Activated CD4-positive, CD25-positive, alpha-beta regulatory T cell treated with anti-CD3 and anti-CD28 coated beads, Interleukin-2, amount 50 U/mL, for 24 hours (primary cell): ENCODE measurements at places on chromosomes 2 and 18.

- no peak for ATAC-seq
These were observed 104.1 kb upstream of the FZD5 start for GRCh38 chr2:207873794-207874193.

- no peak for ATAC-seq
These were observed 231.7 kb upstream of the CCDC150 start for GRCh38 chr2:196407675-196408264.

- no peak for ATAC-seq
These were observed 239.4 kb upstream of the SPRED2 start for GRCh38 chr2:65671670-65672242.

DNA sequence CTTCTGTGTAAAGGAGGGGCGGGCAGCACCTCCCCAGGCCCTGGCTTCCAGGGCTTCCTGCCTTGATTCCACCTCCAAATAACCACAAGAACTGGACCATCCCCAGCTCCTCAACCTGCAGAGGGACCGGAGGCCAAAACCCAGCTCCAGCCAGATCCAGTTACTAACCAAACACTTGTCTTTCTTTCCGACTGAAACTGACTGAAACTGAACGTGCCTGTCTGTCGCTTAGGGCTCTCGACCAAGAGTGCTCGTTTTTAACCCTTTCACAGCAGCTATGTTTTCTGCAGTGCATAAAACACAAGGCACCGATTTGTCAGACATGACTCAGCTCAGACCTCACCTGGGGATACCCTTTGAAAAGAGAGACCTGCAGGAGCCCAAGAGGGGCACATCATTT lies 249.9 kb upstream of the SIX2 start:
- no peak for ATAC-seq

DNA sequence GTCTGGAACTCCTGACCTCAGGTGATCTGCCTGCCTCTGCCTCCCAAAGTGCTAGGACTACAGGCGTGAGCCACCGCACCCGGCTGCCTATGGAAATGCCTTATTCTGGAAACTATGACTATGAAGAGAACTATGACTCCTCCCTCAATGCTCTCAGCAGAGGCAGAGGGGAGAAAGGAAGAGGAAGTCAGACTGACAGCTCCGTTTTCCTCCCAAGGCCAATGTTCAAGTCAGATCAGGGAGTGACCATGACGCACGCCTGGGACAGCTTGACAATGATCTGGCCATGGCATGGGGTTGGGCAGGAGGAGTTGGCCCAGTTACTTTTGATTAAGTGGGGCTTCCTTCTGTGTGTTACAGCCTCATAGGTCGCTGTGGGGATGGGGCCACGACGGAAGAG lies 44.3 kb upstream of the MRPL33 start:
- no peak for ATAC-seq

GRCh38 chr2:199405241-199405640 lies 52.5 kb downstream of the SATB2 start:
- no peak for ATAC-seq

DNA sequence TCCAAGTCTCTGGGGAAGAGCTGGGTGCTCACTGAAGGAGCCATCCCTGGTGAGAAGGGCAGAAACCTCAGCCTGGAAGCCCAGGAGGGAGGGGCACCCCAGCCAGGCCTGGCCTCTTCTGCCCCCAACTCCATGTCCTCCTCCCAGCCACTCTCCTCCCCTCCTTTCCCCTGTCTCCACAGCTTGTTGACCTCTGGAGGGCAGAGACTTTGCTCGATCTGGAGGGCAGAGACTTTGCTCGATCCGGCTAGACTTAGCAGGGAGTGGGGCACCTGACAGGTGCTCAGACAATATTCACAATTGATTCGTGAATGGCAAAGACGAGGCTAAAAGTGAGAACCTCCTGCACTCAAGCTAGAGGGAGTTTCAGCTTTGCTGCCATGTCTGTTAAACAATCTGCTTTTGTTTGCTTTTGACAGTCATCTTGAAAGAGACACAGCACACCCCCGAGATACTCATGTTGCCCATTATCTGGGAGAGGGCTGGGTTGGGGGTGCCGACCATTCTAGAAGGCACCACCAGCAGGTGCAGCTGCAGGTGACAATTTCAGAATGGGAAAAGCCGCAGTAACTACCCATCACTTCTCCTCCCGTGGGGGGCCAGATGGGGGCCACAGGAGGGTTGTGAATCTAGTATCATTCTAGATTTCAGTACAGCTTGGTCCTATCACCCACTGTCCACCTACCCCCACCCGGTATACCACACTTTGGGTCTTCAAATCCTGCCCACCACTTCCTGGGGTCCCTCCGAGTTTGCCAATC lies 54.8 kb downstream of the DNMT3A start:
- ATAC-seq, result no peak
